Stimulated activated CD4-positive, alpha-beta T cell treated with anti-CD3 and anti-CD28 coated beads, Interleukin-12 subunit alpha, Interleukin-12 subunit beta, amount 100 ng/mL, for 24 hours (primary cell): ENCODE measurements at places on chromosomes 2 and 18.

DNA sequence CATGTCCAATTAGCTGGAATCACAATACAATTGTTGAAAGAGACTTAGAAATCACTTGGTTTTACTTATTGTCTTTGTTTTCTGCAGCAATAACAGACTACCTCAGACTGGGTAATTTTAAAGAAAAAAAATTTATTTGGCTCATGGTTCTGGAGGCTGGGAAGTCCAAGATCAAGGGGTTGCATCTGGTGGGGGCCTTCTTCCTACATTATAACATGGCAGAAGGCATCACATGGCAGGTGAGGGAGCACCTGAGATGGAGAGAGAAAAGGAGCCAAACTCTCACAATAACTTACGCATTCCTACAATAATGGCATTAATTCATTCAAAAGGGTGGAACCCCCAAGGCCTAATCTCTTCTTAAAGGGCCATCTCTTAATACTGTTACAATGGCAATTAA, 37.5 kb upstream of the KLHL14 start:
- no peak for DNase-seq

DNA sequence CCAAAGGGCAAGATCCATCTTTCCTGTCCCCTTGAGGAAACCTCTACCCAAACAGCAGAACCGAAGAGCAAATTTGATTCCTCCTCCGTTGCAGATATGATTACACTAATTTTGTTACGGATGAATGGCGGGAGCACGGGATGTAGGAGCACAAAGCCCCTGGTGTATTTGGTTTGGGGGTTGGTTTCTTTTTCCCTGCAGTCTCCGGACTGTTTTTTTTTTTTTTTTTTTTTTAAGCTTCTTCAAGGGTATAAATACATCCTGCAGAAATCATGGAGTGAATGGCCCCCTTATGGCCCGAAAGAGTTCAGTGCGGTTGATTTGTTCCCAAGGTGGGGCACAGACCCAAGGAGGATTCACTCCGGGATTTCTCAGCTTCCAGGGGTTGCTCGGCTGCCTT, 135.3 kb upstream of the SH3BP4 start:
- no peak for DNase-seq

- no peak for DNase-seq
These were observed 378.6 kb downstream of the DPP10 start for GRCh38 chr2:114821055-114821454.

DNA sequence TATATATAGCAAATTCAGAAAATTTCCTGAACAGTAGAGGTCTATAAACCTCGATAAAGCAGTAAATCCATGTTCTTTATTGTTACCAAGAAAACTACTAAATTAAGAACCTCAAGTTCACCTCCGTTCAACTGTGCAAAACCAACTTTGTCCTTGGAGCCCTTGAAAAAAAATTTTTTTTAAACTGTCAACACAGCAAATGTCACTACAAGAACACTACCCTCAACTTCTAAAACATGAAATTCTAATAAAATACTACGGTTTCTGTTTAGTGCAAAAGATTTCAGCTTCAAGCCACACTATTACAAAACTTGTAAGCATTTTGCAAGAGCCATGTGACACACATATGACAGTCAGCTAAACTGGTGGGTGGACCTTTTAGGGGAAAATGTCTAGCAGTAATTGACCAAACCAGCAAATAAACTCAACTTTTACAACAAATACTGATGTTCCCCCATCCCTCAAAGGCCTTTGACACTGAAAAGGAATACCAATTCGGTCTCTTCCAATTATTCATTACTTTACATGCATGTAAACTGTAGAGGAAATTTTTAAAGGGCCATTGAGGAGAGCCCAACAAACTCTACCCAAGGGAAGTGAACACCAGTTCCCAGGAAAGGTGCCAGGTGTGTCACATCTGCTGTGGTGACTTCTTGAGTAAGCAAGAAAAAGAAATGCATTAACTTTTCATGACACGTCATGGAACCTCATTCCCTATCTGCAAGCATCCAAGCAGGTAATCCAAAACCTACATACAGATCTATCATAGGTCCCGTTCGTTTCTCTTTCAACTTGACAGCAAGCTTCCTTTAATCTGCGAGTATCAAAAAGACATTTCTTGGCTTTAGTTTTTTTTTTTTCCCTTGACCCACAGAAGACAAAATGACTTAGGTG, 1.4 kb downstream of the RAB1A start:
- DNase-seq = no peak

- DNase-seq = no peak
These were observed 108.2 kb downstream of the ZNF521 start for GRCh38 chr18:25243754-25244153.

DNA sequence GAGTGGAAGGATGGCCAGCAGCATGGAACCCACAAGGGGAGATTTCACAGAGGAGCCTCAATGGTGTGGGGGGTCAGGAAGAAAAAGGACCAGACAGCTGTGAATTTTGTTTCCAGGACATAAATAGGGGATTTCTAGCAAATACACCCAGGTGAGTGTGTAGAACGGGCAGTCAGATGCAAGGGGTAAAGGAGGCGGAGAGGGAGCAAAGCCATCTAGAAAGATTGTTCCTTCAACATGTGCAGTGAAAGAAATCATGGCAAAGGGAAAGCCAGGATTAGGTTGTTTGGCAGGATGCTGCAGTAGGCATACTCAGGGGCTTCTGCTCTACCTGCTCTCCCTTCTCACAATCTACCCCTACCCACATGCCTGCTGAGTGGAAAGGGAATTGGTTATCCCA, 119.4 kb upstream of the EPC2 start:
- DNase-seq = no peak

DNA sequence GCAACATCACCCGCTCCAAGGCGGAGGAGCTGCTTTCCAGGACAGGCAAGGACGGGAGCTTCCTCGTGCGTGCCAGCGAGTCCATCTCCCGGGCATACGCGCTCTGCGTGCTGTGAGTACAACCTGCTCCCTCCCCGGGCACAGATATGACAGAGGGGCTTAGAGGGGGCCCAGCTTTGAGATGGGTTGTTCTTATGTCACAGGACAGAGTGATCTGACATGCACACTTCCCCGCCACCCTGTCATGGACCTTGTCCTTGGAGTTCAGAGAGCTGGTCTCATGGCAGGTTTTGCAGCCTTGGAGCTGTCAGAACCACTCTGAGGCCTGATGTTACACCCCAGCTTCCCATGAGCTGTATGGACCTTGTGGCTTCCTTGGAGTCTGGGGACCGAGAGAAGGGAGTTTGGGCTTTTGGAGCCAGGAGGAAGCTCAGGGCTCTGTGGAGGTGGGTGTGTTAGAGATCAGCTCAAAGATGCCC, 398 bp downstream of the INPP5D start:
- no peak for DNase-seq

GRCh38 chr2:235543128-235543750, 49.4 kb downstream of the AGAP1 start:
- no peak for DNase-seq

DNA sequence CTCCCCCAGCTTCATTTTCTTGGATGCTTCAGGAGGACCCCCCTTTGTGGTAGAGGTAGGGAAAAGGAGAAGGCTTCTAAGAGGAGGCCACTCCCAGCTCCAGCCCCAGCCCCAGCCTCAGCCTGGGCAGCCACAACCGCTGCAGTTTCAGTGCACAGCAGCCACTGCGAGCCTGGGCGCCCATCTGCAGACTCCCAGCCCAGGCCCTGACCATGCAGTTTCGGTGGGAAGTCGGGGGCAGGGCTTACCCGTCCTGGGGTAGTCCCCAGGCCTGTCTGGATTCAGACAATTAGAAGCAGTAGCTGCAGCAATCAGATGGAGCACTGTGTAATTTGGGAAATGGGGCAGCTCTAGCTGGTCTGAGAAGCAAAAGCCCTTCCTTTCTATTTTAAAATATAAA, 28.6 kb downstream of the ITM2C start:
- DNase-seq = no peak

- no peak for DNase-seq
These were observed 197.1 kb downstream of the AGAP1 start for GRCh38 chr2:235690809-235691450.

DNA sequence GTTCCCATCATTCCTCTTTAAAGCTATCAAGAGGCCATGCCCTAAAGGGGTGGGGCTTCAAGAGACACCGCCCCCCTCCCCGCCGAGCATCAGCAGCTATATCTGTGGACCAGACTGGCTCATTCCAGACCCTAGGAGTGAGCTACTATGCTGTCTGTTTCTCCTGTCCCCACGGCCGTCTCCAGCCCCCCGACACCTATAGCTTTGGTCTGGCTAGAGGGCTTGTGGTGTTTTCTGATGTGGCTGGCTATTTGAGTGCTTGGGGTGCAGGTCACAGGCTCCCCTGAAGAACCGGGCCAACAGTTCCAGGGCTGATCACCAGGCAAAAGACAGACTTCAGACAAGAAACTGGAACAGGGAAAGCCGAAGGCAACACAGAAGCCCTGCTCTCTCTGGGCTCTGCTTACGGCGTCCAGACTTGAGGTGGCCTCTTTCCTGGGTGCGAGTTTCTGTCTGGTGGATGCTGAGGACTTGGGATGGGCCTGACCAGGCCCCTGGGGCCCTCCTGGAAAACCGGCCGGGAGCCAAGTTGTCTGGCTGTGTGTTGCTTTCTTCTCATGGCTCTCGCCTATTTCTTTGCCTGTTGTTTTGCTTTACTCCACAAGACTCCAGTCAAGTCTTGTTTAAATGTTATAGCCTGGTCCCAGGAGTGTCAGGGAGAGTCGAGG, 83.6 kb downstream of the KLHL29 start:
- DNase-seq = no peak

- no peak for DNase-seq
These were observed 26.2 kb downstream of the LBH start for GRCh38 chr2:30257266-30258214.

- DNase-seq = no peak
These were observed 10.9 kb downstream of the TMEM200C start for GRCh38 chr18:5884375-5884774.

GRCh38 chr2:176130147-176130956, 847 bp downstream of the HOXD8 start:
- no peak for DNase-seq

GRCh38 chr2:138640921-138641676, 139.1 kb downstream of the NXPH2 start:
- no peak for DNase-seq

DNA sequence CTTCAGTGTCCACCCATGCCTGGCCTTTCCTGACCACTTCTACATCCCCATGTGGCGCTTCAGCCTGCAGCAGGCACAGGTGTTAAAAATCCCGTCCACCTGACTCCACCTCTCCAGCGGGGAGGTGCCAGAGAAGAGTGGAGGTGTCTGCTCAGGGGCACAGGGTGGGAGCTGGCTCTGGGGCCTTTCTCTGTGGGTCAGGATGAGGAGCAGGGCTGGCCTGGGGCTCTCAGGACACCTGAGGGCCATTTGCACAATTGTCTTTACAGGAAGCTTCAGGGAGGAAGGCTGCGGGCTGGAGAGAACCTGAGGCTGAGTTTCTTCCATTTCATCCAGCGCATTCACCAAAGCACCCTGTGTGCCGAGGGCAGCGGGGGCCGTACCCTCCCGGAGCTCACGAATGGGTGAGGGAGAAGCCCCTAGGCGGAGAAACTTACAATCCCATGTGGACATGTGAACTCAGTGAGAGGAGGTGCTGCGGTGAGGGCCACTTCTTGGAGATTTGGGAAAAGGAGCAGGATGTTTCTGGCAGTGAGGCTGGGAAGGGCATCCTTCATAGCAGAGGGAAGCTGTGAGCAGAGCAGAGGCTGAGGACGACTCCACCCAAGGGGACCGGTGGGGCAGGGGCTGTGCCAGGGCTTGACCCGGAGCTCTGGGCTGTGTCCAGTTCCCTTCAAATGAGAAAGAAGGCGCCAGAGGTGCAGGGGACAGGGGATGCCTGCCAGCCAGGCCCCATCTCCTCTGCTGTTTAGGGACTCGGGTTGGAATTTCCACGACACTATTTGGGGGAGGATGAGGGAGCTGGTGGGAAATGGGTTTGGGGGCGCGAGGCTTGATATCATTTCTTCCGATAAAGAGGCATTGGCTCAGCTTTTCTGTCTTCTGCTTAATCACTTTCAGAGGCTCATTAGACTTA, 155.2 kb upstream of the MYCN start:
- no peak for DNase-seq

DNA sequence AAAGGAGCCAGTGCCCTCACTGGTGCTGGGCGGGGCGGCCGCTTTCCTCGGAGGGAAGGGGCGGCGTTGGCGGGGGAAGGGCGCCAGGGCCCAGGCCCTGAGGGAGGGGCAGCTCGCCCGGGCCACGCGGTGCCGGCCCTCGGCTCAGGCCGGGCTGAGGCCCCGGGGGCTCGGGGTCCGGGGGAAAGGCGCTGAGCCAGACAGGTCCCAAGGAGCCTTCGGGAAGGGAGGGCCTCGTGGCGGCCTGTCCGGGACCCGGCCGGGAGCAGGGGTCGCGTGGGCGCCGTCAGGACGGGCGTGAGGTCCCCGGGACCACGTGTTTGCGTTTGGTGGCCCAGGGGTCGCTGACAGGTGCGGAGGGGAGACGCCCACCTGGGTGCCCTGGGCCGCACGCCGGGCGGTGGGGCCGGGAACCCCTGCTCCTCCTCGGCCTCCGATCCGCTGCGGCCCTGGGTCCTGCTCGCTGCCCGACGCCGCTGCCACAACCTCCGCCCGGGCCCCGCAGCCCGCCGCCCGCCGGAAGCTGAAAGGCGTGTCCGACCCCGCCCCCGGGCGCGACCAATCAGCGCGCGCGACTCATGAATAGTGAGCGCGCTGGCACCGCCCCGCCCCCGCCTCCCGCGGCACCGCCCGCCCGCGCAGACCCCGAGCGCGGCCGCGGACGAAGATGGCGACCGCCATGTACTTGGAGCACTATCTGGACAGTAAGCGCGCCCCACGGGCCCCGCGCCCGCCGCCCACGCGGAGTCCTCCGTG, at the start of gene ING5:
ING5 (plus strand) TSS at position 641 of the 756 bp plus-strand sequence; CDS start at position 668, 27 bp downstream.
- DNase-seq = peak; percentile 97

- DNase-seq = no peak
These were observed 12.5 kb upstream of the TNFAIP6 start for GRCh38 chr2:151344906-151345305.

DNA sequence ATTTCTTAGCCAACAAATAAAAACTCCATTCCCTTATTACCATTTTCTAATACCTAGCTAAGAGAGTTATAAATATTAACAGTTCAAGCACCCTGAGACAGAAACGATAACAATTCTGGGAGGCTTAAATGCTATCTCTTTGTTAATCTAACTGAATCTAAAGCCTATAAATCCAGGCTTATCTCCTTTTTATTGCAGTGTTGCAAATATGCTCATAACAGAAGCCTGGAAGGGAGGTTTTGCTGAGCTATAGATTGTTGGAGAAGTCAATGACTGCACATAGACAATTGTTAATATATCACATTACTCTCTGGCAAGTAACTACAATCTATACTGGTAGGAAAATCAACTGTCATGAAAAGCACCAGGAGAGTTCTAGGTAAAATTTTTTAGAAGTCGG, 30.2 kb downstream of the ATF2 start:
- DNase-seq = no peak

- DNase-seq = no peak
These were observed 2.4 kb downstream of the TRABD2A start for GRCh38 chr2:84878459-84878858.

DNA sequence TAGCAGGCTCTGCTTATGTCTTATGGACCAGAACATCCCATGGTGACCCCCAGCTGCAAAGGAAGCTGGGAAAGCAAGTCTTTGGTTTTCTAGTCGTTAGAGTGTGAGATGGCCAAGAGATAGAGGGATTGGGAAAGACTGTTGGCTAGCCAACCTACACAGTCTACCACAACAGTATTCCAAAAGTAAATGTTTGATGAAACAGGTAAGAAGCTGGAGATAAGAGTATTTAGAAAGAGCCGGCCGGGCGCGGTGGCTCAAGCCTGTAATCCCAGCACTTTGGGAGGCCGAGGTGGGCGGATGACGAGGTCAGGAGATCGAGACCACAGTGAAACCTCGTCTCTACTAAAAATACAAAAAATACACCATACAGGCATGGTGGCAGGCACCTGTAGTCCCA, 124.4 kb downstream of the GALNT1 start:
- DNase-seq = no peak

GRCh38 chr2:101690547-101691152, 6.9 kb upstream of the MAP4K4 start:
- no peak for DNase-seq
